ENCODE measurements at places on chromosomes 5 and 9.

- no peak for DNase-seq
Observed at GRCh38 chr5:38695021-38695958, 138.8 kb upstream of the LIFR start.

GRCh38 chr9:4147476-4148230 is 152.2 kb downstream of the GLIS3 start:
- no peak for DNase-seq

DNA sequence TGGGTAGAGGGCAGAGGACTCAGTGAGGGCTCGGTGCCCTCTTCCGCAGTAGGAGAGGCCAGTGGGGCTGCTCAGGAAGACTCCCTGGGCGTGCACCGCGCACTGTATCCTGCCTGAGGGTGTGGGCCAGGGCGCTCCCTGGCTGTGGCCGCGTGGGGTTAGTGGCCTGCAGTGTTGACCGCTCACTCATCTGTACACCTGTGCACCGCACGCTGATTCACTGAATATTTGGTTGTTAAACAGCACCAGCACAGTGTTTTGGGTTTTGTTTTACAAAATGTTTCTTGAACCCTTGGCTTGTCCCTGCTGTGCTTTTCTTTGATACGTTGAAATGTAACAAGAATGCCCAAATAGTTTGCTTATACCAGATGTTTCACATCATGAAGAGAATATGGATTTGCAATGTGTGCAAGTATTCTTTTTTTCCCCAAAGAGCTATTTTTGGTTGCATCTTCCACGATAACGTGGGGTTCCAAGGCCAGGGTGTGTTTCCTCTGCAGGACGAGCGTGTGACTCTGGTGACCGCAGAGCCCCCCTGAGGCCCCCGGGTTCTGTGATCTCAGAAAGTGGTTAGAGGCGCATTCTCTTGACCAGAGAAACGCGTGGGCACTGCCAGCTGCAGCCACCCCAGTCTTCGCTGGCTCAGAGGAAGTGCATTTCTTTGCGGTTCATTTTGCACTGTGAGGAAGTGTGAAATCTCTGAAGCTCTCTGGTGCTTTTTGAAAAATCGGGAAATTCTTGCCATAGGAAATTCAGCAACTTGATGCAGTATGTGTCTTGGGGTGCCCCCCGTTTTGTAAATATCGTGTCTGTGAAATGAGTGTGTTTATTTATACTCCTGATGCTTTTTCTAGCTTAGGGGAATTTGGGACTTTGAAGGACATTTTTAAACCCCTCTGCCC is 46.9 kb downstream of the AHRR start:
- no peak for DNase-seq

DNA sequence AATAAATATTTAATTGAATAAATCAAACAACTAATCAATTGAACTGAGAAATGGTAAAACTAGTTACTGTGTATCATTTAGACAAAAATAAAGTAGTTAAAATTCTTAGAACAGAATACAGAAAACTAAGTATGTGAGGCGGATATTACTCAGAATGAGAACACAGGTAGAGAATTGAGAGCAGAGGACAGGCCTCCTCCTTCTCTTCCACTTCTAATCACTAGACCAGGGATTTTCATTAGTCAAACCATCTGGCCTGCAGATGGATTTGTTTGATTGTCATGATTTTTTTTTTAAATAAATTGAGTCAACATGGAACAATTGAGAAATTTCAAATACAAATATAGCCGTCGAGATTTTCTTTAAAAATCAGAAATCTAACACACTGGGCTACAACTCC is 198.6 kb upstream of the HMHB1 start:
- no peak for DNase-seq

DNA sequence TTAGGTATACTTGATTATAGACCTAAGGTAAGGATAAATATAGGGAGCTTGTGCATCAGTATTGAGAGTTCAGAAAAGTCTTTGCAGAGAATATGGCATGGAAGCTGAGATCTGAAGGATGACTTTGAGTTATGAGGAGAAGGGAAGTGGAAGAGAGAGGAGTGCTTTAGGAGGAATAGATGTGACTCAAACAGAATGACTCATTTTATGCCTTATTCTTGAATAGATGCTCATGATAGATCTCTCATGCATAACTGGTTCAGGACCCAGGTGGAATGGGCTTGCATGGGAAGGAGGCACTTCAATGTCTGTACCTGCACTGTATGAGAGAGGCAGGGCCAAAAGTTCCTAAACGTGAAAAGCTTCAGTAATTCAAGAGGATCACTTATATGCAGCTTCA is 103.3 kb downstream of the CWC27 start:
- no peak for DNase-seq

DNA sequence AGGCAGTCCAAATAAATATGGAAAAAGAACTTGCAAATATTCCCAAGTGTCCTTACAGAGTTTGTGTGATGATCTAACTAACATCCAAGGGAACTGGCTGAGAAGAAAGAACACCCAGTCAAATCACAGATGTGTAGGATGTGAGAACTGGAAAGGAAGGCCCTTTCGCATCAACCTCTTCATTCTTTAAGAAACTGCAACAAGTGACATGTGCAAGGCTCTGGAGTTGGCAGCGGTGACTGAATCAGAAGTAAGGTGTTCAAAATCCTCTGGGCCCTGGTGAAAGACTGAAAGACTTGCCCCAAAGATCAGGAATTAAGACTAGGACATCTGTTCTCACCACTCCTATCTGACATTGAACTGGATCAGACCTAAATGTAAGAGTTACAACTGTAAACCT is 88.7 kb downstream of the RAPGEF1 start:
- DNase-seq, result no peak

- DNase-seq, result no peak
Observed at GRCh38 chr5:91670122-91670521, 287.0 kb upstream of the ARRDC3 start.

- no peak for DNase-seq
Observed at GRCh38 chr9:127194881-127195713, 69.5 kb upstream of the GARNL3 start.

DNA sequence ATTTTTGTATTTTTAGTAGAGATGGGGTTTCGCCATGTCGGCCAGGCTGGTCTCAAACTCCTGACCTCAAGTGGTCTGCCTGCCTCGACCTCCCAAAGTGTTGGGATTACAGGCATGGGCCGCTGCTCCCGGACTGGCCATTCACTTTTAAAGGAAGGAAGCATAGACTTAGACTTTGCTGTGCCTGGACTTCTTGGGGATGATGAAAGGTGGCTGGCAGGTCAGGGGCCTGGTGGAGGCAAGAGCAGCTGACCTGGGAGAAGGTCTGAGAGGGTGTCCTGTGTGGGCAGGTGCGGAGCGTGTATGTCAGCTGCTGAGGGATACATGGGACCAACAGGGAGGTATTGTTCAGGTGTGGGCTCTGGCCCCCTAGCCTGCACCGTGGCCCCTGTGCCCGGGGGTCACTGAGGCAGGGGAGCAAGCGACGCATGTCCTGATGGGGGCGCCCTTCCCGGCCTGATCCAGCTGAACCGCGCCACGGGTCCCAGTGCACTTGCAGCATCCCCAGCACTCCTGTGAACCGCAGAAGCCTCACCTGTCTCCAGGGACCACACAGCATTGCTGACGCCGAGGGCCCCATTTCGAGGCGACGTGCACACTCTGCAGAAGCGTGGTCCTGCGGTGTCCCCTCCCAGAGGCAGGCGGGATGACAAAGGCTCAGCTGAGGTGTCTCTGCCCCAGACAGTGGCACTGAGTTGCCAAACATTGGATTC is 23.1 kb downstream of the NDUFS6 start:
- no peak for DNase-seq

- DNase-seq, result no peak
Observed at GRCh38 chr5:163659568-163659902, 154.1 kb downstream of the MAT2B start.

DNA sequence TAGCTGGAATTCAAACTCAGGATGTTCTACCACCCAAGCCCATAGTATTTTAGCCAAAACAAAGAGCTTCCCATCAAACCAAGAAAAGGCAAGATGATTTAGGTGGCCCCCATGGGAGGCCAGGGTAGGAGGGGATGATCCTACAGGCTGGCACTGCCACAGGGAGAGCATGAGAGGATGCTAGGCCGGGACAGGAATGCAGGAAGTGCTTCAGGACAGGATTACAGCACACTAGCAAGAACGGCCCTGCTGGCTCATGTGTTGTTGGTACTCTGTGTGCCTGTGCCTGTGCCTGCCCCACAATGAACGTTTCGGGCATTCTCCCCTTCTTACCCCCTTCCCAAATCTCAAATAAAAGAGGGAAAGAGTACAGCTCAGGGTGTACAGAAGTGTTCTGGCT is 110.7 kb upstream of the TRIM32 start:
- no peak for DNase-seq

- peak; percentile 85 for DNase-seq
Observed at GRCh38 chr9:37784616-37785483, at the start of gene EXOSC3. EXOSC3 (minus strand) TSS chr9:37785064; CDS start chr9:37785044, 20 bp downstream.

DNA sequence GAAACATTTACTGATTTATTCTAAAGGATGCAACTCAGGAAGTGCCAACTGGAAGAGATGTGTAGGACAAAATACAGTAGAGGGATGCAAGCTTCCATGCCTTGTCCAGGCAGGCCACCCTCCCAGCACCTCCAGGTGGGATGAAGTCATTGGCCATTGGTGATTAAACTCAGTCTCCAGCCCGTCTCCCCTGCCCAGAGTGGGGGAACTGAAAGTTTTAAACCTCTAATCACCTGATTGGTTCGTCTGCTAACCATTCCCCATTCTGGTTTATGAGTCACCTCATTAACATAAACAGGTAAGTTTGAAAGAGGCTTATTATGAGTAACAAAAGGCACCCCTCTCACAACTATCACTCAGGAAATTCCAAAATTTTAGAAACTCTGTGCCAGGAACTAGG is 8.1 kb downstream of the TNFAIP8 start:
- DNase-seq, result no peak

- DNase-seq, result no peak
Observed at GRCh38 chr9:30609713-30610112, 1774.7 kb upstream of the ACO1 start.

DNA sequence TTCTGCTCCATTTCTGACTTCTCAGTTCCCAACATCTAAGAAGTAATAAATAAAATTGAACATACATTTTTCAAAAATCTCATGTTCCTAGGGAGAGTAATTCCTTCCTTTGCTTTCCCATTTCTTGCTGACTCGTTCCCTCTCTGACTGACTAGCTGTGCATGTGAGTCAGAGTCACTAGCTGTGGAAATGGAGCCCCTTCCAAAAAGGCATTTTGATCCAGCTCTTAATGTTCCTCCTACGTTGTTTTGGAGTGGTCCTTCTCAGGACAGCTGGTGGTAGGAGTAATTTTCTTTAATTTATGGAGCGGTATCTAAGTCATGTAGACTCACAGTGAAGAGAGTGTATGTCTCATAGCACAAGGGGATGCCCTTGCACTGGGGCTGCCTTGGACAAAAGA is 460.2 kb downstream of the GADD45G start:
- DNase-seq, result no peak

DNA sequence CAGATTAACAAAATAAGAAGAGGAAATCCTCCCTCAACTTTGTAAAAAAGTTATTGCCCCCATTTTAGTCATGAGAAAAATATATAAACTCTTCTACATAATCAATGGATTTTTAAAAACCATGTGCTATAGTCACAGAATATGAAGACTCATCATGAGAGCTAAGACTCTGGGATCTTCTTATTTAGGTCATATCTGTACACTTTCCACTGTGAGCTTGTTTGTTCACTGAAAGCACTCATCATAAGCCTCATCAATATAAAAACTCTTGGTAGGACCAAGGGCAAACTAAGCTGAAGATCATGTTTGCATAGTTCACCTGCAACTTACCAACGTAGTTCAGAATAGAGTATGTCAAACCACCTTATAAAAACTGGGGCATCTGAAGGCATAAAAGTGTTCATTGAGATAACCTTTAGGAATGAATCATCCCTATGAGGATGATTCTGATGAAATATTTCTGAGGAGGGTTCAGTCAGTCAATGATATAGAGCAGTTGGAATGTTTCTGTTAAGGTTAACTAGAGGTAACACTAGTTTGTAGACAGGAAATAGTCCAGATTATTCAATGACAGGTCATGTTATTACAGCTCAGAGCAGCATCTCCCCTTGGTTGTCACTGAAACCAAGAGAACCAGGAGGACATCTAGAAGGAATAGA is 289.9 kb upstream of the SMC2 start:
- DNase-seq, result no peak

DNA sequence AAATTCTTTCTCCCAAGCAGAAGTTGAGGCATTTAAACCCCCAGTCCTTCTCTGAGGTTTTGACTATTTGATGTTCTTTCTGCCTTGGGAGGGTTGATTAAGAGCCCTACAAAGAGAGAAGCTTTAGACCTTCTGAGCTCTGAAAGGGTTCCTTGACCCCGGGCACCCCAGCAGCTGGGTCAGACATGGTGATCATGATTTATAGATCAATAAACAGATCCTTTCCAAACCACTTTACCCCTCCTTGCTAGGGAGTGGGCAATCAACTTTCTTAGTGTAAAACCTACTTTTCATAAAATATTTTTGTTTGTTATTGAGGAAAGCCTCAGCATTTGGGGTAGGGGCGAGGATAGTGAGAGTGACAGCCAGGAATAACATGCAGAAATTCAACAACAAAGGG is 117.6 kb downstream of the PRDM6 start:
- DNase-seq, result no peak

DNA sequence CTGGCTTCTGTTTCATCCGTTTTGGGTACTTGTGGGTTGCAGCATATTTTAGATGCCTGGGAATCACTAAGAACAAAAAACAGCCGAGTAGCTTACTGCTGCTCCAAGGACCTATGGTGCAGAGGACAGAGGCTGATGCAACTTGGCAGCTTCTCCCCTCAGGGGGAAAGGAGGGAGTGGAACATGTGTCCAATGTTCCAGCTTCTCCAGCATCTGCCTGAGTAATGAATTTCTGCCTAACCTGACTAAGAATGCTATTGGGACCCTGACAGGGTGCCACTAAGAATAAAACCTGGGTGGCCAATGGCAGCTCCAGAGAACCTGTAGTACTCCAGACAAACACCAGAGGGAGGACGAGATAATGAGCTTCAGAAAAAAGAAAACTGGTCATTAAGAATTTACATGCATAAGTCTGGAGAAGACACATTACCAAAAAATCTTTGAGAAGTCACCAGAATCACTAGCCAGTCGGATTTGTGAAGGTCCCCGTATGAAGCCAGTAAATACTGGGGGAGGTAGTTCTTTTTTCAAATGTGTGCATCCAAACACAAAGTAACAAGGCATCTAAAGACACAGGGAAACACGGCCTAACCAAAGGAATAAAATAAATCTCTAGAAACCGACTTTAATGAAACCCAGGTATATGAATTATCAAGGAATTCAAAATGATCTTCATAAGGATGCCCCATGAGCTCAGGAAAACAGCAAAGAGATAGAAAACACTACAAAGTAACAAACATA is 293.5 kb downstream of the HINT1 start:
- peak; percentile 7 for DNase-seq

All from CD4-positive, alpha-beta T cell treated with Interleukin-1 beta for 1 hour (primary cell).